ENCODE measurements at places on chromosomes 2 and 18.

GRCh38 chr2:62597323-62597722 lies 91.3 kb upstream of the TMEM17 start:
- no peak for DNase-seq

- no peak for DNase-seq
Measured at GRCh38 chr2:44107086-44107740, 61.5 kb upstream of the PPM1B start.

- no peak for DNase-seq
Measured at GRCh38 chr2:230930928-230931555, 6.0 kb upstream of the GPR55 start.

DNA sequence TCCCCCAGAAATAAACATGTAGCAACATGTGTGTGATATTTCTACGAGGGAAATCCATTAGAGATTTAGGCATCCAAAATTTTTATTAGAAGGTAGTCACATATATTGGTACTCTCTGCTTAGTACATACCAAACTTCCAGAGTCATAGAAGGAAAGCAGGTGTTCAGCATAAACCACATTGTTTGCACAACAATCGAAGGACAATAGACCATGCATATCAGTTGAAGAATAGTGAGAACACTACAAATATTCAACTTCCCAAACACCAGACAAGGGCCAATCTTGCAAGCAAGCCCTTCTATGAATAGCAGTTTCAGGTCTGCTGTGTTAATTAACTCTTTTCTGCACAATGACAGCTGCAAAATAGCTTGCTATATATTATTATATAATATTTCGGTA lies 702.2 kb downstream of the ERBB4 start:
- no peak for DNase-seq

DNA sequence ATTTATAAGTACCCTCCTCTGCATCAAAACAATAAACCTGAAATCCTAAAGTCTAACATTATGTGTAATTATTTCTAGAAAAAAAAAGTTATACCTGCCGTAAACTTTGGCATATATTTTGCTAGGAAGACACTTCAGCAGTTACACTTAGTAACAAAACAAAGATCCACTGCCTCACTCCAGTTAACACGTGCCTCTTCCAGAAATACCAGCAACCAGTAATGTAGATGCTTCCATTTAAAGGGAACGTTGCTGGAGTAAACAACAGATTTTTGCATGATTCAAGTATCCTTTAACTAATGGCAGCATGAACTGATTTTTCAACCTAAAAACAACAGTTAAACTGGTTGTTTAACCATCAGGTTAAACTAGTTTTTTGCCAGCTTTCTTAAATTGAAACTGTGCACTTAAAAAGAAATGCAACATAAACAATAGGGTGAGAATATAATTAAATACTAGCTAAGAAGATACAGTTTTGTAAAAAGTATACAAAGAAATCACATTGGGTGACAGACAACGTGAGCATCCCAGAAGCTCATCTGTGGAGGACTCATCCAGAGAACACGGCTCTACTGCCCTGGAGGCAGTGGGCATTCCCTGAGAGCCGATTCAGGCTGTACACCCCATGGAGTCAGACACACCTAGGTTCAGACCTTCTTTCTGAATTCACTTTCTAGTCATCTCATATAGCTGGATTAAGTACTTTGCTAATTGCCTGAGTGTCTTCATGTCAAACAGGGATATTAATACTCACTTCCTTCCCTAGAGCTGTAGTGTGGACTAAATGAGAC lies 22.3 kb downstream of the MGAT4A start:
- no peak for DNase-seq

GRCh38 chr2:230412371-230412711 lies 3.7 kb upstream of the SP100 start:
- DNase-seq = no peak
